Right atrium auricular region (tissue), 2 donors: ENCODE measurements at places on chromosomes 6 and 20. TPM values are rescaled to one million over a fixed set of nuclear protein-coding genes. Genes with fewer than 3 reads are reported as not detected.

DNA sequence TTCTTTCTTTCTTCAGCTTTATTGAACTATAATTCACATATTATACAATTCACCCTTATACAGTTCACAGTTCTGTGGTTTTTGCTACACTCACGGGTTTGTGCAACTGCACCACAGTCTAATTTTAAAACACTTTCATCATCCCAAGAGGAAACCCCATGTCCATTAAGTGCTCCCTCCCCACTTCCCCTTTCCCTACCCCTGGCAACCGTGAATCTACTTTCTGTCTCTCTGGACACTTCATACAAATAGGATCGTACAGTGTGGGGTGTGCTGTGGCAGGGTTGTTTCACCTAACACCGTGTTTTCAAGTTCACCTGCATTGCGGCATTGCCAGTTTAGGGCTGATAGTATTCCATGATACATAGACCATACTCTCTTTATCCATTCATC lies 118.8 kb downstream of the PHACTR3 start:
- peak; percentile 55 for DNase-seq

DNA sequence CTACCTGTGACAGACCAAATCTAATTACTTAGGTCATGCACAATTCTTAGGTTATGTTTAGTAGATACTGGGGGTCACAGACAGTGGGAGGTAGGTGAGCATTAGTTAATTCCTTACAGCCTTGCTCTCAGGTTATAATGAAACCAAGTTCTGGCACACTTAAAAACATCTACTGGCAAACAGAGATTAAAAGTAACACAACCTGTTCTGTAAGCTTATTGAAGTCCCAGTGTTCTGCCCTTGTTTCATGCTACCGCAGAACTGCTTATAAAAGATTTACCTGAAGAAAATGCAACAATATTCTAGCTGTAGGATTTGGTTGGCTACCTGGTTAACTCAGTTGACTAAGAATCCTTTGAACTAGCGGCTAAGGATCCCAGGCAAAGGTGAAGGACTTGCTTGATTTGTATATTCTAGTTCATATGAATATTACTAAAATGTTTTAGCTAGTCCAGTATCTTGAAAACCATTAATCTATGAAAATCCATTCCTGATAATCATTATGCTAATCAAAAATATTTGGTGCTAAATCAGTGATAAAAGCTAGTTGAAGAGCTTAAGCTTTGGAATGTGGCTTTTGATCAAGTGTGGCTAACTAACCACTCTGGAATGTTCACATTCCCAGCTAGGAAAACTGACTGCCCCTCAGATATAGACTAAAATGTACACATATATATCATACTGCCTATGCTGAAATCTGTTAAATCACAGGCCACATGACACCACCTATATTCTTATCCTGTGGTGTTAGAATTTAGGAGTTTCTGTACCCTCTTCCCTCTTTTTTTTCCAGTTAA lies 7.2 kb downstream of the PEX3 start:
- no peak for DNase-seq

DNA sequence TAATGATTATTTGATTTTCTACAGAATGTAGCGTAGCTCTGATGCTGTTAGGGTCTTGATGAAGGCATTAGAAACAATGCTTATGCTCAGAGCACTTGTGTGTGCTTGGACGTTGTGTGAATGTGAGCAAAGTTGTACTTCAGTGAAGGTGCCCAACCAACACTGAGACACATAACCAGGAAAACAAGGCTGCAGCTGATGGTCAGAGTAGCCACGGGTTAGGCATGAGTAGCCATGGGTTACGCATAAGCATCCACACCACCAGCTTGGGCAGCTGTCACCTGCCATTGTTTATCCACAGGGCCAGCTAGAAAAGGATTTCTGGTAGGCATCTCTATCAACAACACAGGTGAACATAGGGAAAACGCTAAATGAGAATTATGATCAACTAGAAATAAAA lies 326.6 kb downstream of the NRN1 start:
- DNase-seq, result no peak

- no peak for DNase-seq
These were observed 21.1 kb downstream of the FBXO9 start for GRCh38 chr6:53086302-53086701.

- no peak for DNase-seq
These were observed 112.2 kb downstream of the SYCP2 start for GRCh38 chr20:59821201-59821600.

DNA sequence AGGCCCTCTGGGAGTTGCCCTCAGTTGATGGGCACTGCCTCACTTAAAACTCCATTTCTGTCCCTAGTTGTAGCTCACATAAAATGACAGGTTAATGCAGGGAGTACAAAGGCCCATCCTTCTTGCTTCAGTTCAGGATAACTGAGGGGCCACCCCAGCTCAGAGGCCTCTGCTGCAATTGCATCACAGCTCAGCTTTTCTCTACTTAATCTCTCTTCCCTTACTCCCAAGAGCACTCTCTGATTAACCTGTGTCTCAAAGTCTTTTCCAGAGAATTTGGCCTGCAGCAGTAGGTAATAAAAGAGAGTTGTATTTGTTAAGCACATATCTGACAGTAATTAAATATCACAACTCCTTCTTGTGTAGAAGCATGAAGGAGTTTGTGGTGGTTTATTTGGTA lies 40.9 kb upstream of the FLRT3 start:
- no peak for DNase-seq

DNA sequence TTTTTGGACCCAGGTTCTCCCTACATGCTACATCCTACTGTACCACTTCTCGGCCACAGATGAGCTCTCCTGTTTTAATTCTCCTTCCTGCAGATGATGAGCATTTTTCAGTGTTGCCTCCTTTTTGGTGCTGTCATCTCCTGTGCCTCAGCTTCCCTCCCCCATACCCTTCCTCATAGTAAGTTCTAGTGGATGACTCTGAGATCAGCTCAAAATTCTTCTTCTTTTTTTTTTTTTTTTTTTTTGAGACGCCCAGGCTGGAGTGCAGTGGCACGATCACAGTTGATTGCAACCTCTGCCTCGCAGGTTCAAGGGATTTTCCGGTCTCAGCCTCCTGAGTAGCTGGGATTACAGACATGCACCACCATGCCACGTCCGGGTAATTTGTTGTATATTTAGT lies 3.8 kb downstream of the TMEM14A start:
- DNase-seq, result no peak

DNA sequence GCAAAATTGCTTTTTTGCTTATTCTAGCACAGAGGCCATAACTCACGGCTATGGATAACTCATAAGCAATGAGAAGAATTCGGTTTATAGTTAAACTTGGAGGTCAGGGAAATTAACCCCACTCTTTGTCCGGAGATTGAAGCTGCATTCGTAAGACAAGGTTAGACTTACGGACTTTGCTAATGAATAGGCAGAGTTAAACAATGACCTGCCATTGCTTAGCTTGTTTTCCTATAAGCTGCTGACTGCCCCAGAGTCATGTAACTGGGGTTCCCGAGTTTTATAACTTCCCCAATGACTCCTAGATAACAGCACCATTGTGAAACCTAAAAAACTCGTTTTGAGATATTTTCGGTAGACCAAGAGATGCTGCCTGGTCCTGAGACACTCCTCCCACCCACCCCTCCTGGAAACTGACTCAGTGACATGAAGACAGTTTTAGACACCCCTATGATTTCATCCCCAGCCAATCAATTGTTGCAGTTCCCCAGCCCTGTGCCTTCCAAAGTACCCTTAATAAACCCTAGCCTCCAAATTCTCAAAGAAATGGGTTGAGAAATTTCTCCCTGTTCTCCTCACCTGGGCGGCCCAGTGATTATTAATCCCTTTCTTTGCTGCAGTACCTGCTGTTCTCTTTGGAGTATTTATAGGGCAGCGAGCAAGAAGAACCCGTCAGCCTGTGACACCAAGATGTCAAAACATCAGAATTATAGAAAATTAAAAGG lies 33.1 kb upstream of the MCUR1 start:
- no peak for DNase-seq

Gene ADGRF5
- 59.4 TPM for total RNA-seq

- DNase-seq, result no peak
These were observed 19.1 kb downstream of the B4GALT5 start for GRCh38 chr20:49694450-49695071.

DNA sequence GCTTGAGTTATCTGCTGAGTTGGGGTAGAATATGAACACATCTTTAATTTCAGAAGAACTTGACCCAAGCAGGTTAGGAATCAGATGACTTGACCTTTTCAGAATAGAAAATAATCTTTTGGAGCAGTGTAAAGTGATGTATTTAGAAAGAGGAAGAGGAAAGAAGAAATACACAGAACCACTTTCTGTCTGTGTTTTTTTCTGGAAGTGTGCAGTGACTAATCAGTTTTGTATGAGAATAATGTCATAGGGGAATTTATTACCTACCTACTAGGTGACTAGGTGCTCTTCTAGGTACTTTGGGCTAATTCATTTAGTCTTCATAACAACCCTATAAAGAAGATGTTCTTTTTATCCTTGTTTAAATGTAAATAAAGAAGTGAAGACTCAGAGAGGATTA lies 3.0 kb downstream of the PPP1R14C start:
- no peak for DNase-seq

- DNase-seq, result no peak
These were observed 15.6 kb downstream of the L3MBTL3 start for GRCh38 chr6:130033949-130034348.

Gene ADAT2
- 2.2 TPM for total RNA-seq

Gene BFSP1
- 1.3 TPM for total RNA-seq

DNA sequence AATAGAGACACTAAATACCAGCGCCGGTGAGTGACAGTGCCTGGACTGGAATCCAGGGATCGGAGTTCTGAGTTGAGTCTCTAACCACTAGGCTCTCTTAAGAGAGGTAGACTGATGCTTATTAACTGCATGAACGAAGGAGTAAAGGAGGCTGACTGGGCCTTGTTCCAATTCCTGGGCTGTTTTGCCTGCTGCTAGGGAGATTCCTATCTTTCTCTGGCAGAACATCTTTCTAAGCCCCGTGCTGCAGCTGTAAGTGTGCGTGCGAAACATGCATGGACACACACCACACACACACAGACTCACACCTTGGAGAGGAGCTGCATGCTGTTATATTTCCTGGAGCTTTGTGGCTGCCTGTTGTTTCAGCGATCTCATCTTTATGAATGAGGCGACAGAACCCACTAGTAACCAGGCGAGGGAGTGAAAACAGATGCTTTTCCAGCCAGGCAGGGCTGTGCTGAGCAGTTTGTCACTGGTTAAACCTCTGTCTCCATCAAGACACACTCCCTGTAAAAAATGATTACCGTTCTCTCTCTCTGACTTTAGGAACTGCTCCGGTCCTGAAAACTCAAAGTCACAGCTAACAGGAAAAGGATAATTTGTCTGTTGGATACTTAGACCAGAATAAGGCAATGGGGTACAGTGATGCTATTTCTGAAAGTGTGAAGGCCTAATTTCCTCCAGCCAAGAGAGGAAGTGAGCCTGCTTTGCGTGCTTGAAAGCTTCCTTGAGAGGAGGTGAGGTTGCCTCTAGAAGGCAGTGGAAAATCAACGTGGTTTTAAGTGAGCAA lies 157.4 kb upstream of the ZNF217 start:
- no peak for DNase-seq

Gene PKHD1
- not detected for total RNA-seq

DNA sequence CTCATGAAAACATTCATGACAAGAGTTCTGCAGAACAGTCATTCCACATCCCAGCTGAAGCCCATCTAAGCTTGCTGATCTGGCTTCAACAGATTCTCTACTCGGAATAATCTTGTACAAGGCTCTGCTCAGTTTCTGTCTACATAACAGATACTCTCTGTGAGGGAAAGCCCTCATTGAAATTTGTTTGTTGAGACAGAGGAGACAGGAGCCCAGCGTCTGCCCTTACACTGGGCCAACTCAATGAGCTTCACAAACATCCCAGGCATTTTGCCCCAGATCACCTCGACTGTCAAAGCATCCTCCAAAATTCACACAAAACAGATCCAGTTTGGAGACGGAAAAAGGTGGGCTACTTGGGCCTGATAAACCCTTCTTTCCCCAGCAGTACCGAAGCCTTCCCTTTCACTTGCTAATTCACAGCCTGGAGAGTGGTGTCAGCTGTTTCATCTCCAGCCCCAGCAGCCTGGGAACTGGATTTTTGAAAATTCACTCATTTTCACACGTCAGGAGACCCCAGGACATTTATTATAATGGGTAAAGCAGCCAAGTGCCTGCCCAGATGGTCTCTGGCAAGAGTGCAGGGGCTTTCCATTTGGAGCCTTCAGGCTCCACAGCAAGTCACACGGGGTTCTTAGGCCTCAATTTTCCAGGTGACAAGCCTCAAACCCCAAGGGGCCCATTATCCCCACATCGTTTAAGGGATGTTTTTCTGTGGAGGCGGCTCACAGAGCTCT lies 7.3 kb downstream of the CCDC167 start:
- no peak for DNase-seq

DNA sequence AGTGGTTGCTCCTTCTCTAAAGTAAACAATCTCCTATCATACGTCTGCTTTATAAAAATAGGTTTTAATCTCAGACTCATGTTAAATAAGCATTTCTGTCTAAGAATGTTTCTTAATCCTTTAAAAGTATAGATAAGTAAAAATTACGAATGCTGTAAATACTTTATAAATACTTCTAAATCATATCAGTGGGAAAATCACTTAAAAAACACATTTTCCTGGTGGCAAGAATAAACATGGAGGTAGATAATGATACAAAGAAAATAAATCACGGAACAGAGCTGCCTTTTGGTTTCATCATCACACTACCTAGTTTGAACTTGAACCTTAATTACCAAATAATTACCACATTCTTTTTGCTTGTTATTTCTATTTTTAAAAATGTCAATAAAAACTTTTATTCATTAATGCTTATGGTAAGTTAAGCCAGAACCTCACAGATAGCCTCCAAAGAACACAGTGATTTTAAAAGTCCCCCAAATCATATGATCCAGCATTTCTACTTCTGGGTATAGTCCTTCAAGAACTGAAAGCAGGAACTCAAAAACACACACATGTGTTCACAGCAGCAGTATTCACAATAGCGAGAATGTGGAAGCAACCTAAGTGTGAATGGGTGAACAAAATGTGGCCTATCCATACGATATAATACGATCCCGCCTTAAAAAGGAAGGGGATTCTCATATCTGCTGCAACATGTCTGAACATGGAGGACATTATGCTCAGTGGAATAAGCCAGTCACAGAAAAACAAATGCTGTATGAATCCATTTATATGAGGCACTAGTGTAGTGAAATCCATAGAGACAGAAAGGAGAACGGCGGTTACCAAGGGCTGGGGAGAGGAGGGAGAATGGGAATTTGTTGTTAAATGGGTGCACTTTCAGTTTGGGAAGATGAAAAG lies 72.4 kb downstream of the SLC22A23 start:
- no peak for DNase-seq

Gene FUT9
- total RNA-seq, result not detected

DNA sequence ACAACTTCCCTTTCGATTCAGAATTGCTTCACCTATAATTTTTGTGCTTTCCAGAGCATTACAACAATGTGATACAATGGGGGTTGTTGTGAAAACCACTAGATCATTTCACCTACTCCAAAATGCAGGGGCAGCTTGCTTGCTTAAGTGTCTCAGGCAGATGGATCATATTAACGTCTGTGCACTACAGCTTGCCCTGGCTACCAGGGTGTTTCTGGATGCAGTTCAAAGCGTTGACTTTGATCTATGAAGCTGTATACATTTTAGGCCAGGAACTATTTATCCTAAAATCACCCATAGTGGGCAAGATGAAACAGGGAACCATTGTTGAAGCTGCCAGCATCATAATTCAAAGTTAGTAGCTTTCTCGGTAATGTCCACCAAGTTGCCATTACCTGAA lies 339.5 kb upstream of the HSF2 start:
- DNase-seq, result no peak

GRCh38 chr6:1191141-1191630 lies 120.7 kb upstream of the FOXQ1 start:
- DNase-seq, result no peak

Gene KHDC1
- 1.8 TPM for total RNA-seq

Gene POPDC3
- total RNA-seq, result 39.3 TPM
